ENCODE measurements at places on chromosomes 5 and 9.

DNA sequence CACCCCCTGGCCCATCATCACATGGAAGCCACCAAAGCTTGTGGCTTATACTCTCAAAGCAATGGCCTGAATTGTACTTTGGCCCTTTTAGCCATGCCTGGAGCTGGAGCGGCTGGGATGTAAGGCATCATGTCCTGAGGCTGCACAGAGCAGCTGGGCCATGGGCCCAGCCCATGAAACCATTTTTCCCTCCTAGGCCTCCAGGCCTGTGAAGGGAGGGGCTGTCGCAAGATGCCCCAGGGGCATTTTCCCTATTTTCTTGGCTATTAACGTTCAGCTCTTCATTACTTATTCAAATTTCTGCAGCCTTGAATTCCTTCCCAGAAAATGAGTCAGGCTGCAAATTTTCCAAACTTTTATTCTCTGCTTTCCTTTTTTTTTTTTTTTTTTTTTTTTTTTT is 27.7 kb downstream of the FST start:
- DNase-seq: no peak

GRCh38 chr9:14347406-14348122 is 33.6 kb upstream of the NFIB start:
- DNase-seq: no peak

- no peak for DNase-seq
Measured at GRCh38 chr5:92580814-92581213, 1000.2 kb downstream of the NR2F1-AS1 start.

DNA sequence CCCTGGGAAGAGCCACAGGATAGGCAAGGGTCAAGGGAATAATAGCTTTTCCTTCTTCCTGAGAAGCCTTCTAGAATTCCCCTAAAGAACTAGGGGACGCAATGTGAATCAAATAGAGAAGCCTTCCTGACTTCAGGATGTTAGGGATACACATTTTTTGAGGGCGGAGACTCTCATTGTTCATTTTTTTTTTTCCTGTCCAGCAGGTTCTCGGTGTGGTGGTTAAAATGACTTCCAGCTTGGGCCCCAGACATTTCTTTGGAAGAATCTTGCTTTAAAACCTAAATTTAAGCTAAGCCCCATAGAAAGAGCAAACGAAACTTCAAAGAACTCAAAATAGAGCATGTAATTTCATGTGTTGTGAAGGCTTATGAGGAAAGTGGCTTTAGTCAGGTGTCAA is 80.8 kb downstream of the IQGAP2 start:
- DNase-seq: no peak

- DNase-seq: no peak
Measured at GRCh38 chr9:134575103-134575900, 66.3 kb upstream of the COL5A1 start.

GRCh38 chr5:154260224-154260927 is 69.8 kb downstream of the GALNT10 start:
- no peak for DNase-seq

DNA sequence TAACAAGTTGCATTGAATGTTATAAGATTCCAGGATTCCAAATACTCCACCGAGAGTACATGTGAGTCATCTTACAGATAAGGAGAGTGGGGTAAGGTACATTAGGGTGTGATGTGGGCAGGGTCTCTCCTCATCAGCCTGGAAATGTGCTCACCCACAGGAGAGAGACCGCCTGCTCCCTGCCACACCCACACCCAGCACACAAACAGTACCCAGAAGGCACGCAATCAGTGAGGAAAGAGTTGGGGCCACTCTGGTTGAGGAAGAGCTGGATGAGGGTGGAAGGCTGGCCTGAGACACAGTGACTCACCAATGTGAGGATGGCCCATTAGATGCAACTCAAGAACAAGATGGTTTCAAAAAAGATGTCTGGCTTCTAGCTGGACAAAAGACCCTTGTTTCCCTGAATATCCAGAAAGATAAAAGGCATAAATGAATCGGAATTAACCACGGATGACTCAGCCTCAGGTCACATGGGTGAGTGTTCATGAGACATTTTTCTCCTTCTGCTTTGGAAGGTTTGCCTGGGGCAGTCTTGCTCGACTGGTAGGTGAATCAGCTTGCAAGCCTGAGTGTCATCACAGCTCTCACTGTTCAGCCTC is 51.1 kb upstream of the LHFPL2 start:
- no peak for DNase-seq

- DNase-seq: no peak
Measured at GRCh38 chr5:14767735-14768507, 103.4 kb downstream of the OTULIN start.

DNA sequence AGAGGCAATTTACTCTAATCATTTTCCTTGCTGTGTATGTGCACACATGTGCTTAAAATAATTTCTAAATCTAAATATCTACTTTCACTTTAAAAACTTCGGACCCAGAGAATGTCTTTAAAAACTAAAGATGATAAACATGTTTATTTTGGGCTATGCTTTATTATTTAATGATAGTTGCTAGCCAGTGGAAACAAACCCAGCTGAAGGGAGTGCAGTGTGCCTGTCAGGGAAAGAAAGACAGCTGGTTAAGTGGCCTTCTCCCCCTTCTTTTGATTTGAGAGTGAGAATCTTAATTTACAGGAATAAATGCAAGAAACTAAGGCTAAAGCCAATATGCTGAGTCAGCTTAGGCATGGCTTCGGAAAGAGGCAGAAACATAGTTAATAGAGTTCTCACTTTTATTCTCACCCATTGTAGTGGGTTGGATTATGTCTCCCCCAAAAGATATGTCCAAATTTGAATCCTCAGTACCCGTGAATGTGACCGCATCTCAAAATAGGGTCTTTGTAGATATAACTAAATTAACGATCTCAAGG is 111.4 kb downstream of the DCP2 start:
- no peak for DNase-seq

- DNase-seq: no peak
Measured at GRCh38 chr5:88675168-88675707, 207.7 kb downstream of the MEF2C start.

DNA sequence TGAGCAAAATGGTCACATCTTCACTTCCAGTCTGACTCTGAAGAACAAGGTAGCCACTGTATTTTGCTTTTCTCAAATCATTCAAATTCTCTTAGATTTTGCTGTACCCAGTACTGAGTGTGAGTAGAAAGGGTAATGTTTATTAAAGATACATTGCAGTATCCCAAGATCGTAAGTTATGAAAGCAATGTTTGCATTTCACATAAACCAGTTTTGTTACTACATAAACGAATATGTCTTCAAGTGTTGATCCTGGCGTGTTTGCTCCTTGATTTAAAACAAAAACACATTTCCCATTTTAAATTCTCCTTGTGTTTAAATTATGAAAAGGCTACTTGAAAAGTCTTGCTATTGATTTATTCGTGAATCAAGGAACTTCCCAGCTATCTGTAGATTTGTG is 22.0 kb downstream of the SNX30 start:
- DNase-seq: no peak

- DNase-seq: no peak
Measured at GRCh38 chr5:6745706-6746222, 32.5 kb downstream of the TENT4A start.

DNA sequence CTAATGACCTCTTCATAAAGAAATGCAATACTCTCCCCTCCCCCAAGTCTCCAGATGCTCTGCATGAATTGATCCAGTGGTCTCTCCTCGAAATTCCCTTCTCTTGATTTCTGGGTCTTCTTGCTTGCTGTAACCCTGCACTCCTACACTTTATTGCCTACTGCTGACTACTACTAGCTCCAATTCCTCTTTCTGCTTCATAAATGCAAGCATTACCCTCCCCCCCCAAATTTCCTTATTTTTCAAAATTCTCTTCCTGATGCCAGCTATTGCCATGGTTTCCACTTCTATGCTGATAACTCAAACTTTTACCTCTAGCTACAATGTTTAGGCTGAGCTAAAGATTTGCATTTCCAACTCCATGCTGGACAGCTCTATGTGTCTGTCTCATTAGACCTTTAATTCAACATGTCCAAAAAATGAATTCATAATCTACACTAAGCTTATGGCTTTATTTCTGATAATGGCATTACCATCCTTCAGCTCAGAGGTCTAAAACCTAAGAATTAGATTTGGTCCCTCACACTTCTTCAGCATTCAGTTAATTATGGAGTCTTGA is 1.4 kb downstream of the ZBTB26 start:
- DNase-seq: no peak

DNA sequence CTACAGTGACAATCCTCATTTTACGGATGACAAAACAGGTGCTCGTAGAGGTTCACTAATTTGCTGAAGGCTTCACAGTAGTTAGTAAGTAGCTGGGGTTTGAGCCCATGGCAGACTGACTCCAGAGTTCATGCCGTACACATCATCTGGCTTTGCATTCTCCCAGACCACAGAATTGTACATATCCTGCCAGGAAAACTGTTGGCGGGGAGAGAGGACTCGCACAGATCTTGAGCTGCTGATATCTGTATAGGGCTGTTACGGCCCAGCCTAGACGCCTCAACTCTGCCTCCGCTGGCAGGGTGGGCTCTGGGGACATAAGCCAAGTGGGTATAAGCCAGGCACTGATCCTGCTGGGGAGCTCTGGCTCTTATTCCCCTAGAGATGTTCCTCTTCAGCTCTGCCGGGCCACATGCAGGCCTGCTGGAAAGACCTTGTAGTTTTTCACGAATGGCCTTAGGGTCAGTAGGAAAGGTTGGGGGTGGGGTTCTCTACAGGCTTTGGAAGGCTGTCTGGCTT is 16.3 kb downstream of the LARP1 start:
- no peak for DNase-seq

GRCh38 chr9:16028548-16028947 is 475.7 kb downstream of the CCDC171 start:
- no peak for DNase-seq

DNA sequence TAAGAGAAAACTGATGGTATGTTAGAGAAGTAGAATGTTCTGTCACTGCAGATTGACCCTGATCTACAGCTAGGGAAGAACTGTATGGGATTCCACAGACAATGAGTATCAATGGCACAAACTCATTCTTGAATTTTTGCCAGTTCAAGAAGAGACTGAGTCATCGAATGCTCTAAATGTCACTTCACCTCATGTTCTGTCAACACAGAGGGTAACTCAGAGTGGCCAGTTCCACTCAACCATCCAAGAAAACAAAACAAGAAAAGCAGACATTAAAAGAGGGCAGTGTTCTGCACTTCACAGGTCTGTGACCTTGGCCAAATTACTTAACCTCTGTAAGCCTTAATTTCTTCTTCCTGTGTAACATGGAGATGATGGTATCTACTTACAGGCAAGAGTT is 132.2 kb upstream of the HMHB1 start:
- no peak for DNase-seq

- no peak for DNase-seq
Measured at GRCh38 chr5:76870046-76870445, 20.2 kb downstream of the S100Z start.

DNA sequence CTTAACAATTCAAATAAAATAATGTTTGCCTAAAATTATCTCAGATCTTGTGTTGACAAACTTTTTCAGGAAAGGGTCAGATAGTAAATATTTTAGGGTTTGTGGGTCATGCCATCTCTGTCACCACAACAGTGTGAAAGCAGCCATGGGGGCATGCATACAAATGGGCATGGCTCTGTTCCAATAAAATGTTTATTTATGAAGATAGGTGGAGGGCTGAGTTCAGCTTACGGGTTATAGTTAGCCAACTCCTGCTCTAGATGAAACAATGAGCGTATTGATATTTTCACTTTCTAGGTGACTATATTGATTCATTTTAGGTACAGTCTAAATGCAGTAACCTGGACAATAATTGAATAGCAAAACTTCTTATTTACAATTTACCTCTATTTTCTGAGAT is 533.8 kb upstream of the CLINT1 start:
- no peak for DNase-seq

- no peak for DNase-seq
Measured at GRCh38 chr9:121340676-121341392, 29.2 kb downstream of the STOM start.

DNA sequence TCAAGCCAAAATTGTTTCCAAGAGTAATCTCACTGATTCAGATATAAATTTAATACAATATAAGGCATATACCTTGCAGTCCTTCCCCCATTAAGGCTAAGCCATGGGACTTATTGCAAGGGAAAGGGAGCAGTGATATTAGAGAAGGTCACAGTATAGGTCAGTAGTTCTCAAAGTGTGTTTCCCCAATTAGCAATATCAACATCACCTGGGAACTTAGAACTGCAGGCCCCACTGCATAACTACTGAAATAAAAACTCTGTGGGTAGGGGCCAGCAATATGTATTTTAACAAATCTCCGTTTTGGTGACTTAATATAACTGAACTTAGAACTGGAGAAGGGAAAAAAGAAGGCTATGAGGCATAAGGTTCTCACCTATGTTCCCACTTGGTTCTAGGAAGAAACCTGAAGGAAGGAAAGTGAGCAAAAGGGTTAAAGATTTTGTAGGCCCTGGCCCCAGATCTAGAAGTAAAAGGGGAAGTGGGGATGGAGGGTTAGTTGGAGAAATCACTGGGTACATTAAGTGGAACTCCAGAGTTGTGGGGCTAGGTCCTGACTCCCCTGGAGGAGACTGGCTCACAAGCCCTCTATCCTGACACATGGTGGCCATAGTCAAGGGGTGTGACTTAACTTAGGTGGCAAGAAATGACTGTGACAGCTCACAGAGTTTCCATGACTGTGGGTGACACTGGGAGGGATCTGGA is 40.7 kb downstream of the WDR36 start:
- no peak for DNase-seq

All from activated naive CD8-positive, alpha-beta T cell treated with anti-CD3 and anti-CD28 coated beads for 36 hours (primary cell).